Stimulated activated CD8-positive, alpha-beta memory T cell treated with anti-CD3 and anti-CD28 coated beads, Interleukin-7, amount 100 ng/mL, for 1 hour (primary cell): ENCODE measurements at places on chromosomes 5 and 9.

DNA sequence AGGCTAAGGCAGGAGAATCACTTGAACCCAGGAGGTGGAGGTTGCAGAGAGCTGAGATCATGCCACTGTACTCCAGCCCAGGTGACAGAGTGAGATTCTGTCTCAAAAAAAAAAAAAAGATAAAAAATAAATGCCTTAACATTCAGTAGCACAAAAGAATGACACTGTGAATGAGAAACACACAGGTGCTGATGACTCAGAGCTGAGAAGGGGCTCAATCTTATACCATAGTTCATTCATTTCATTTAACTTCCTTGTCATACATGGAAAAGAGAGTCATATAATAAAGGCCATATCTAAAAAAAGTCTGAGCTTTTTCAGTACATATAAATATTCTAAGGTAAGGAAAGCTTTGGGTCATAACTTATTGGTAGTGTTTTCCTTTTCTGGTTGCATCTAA, 40.6 kb downstream of the WWC1 start:
- DNase-seq, result no peak

- no peak for DNase-seq
Measured at GRCh38 chr5:180636016-180636402, 13.4 kb downstream of the FLT4 start.

DNA sequence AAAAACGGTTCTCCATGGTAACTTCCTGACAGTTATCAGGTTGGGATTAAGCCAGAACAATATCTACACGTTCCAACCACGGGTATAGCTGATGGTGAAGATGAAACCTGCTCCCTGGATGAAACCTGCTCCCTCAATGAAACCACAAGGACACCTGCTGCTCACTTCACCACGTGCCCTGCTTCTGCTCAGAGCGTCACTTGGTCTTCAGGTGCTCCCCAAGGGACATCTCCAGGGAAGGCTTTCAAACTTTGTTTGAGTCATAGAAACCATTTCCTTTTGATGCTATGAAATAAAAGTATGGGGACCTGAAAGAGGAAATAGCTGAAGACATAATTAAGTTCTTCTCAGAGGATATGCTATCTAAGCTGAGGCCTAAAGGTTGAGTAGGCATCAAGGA, 242.4 kb downstream of the MED10 start:
- no peak for DNase-seq

DNA sequence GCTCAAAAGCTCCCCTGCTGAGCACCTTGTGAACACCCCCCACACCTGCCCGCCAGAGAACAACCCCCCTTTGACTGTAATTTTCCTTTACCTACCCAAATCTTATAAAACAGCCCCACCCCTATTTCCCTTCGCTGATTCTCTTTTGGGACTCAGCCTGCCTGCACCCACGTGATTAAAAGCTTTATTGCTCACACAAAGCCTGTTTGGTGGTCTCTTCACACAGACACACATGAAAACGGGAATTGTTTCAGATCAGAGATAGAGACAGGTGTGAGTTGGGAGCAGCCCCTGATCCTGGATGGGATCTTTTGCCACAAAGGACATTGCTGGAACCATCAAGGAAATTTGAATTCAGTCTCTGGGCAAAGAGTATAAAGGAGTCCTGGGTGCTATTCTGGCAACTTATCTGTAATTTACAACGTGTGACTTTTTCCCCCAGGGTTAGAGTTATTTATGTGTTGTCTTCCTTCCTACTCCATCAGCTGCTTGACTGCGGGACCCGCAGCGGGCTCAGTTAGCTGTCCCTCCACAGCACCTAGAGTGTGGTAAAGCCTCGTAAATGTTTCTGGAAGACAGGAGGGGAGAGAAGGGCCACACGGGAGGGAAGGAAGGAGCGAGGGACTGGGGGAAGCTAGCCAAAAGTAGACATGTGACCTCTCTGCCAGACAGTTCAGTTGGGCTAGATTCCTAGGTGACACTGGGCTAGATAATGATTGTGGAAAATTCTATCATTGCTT, 437.0 kb downstream of the ZNF608 start:
- no peak for DNase-seq

GRCh38 chr5:124660229-124661093, 86.0 kb downstream of the ZNF608 start:
- no peak for DNase-seq

DNA sequence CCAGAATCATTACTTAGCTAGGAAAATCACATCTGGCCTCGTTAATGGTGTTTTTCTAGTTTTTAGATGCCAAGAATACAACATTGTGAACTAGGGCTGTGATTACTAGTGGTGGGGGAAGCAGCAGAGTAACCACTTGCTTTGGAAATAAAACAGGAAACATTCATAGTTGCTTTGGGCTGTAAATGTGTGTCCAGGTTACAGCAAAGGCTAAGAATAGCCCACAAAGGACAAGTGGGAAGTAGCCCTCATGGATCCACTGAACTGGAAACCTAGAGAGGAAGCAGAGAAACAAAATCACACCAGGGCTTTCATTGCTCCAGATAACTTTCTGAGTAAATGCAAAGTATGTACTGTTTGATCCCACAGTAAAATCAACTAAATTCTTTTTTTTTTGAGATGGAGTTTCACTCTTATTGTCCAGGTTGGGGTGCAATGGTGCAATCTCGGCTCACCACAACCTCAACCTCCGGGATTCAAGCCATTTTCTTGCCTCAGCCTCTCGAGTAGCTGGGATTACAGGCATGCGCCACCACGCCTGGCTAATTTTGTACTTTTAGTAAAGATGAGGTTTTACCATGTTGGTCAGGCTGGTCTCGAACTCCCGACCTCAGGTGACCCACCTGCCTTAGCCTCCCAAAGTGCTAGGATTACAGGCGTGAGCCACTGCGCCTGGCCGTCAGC, 56.2 kb upstream of the TNFSF15 start:
- no peak for DNase-seq

- no peak for DNase-seq
Measured at GRCh38 chr9:4620057-4620765, 41.9 kb upstream of the PLPP6 start.

DNA sequence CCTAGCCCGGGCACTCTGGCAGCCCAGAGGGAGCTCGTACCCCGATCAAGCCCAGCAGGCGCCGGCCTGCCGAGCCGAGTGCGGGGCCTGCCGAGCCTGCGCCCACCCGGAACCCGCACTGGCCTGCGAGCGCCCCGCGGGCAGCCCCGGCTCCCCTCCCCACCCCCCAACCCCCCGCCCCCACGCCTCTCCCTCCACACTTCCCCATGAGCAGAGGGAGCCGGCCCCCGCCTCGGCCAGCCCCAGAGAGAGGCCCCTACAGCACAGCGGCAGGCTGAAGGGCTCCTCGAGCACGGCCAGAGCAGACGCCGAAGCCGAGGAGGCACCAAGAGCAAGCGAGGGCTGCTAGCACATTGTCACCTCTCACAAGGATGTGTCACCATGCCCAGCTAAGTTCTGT, 36.2 kb upstream of the CCDC180 start:
- DNase-seq, result no peak

DNA sequence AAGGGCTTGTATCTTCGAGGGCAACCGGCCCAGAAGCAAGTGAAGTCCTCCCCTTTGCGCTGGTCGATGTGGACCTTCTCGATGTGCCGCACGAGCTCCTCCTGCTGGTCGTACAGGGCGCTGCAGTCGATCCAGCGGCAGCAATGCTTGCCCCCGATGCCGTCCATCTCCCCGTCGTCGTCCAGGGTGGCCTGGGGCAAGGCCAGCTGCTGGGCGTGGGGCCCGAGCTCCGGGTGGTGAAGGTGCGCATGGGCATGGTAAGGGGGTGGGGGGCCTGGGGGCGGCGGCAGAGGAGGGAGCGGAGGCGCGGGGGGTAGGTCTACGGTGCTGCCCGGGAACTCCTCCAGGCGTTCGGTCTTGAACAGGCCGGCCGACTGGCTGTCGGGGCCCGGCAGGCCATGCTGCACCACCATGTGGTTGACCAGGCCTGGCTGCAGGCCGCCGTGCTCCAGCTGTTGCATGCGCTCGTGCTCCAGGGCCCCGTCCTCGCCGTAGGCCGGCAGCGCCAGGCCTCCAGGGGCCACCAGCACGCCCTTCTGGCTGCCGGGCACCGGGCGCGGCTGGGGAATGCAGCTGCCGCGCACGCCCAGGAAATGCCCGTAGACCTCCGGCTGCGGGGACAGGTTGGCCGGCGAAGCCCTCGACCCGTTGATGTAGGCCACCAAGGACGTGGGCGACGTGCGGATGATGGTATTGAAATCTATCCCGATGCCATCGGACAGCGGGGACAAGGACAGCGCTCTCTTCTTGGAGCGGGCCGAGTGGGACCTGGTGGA, 181.8 kb downstream of the GLIS3 start:
- no peak for DNase-seq

DNA sequence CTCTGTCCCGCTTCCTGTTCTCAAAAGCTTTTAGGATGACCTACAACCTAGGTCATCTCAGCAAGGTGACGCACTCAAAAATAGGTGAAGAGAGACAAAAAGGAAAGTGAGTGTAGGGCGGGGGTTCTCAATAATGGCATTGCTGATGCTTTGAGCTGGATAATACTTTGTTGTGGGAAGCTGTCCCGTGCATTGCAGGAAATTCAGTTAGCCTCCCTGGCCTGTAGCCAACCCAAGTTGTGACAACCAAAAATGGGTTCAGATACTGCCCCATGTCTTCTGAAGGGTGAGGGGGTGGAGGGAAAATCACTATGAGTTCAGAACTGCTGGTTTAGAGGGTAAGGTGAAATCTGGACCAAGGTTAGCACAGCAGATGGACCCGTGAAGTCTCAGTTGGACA, 151.4 kb downstream of the MAST4 start:
- no peak for DNase-seq

DNA sequence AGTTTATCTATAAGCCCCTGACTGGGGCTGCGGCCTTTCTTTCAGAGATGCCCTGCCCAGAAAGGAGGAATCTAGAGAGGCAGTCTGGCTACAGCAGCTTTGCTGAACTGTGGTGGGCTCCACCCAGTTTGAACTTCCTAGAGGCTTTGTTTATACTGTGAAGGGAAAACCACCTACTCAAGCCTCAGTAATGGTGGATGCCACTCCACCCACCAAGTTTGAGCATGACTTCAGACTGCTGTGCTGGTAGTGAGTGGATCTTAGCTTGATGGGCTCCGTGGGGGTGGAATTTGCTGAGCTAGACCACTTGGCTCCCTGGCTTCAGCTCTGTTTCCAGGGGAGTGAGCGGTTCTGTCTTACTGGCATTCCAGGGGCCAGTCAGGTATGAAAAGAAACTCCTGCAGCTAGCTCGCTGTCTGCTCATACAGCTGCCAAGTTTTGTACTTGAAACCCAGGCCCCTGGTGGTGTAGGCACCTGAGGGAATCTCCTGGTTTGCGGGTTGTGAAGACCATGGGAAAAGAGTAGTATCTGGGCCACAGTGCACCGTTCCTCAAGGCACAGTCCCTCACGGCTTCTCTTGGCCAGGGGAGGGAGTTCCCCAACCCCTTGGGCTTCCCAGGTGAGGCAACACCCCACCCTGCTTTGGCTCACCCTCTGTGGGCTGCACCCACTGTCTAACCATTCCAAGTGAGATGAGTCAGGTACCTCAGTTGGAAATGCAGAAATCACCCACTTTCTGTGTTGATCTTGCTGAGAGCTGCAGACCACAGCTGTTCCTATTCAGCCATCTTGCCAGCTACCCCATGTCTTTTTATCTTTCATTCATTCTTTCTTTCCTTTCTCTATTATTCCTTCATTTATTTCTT, 211.8 kb upstream of the C9orf72 start:
- no peak for DNase-seq

GRCh38 chr5:73480500-73480899, 17.7 kb upstream of the BTF3 start:
- no peak for DNase-seq

DNA sequence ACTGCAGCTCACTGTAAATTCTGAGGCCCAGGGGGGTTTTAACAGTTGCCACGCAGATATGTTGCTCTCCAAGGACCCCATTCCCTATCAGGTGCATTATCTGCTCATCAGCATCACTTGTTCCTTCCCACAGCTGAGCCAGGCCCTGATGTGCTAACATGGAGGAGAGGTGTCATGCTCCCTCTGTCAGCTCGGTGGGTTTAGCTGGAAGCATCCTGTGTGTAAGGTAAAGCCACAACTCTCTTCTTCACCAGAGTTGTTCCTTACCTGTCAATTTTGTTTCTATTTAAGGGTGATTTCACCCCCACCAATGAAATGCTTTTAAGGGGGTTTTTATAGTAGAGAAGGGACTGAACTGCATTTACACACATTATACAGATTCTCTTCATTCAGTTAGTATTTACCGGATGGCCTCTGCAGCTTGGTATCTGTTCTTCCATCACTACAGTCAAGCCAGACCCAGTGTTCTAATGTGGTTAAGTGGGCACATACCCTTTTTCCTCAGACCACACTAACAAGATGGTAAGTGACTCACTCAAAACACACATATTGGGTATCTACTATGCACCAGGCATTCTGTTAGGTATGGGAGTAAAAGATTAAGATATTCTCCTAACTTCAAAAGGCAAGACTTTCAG, 205.4 kb downstream of the DCP2 start:
- DNase-seq, result no peak

GRCh38 chr5:66538531-66538930, 57.7 kb upstream of the MAST4 start:
- no peak for DNase-seq

GRCh38 chr5:150147670-150148069, 8.0 kb downstream of the PDGFRB start:
- no peak for DNase-seq

DNA sequence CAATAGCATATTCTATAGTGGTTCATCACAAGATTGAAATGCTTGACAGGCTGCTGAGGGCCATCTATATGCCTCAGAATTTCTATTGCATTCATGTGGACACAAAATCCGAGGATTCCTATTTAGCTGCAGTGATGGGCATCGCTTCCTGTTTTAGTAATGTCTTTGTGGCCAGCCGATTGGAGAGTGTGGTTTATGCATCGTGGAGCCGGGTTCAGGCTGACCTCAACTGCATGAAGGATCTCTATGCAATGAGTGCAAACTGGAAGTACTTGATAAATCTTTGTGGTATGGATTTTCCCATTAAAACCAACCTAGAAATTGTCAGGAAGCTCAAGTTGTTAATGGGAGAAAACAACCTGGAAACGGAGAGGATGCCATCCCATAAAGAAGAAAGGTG, 43.8 kb downstream of the GCNT1 start:
- DNase-seq, result no peak
